Effector CD4-positive, alpha-beta T cell (primary cell): ENCODE measurements at places on chromosomes 1 and 21.
A peak's percentile ranks its signal among the peaks of the same experiment; 100 is the strongest.

GRCh38 chr1:232951180-232951579 is 769 bp downstream of the NTPCR start:
- no peak for DNase-seq

- no peak for DNase-seq
Observed at GRCh38 chr1:182527680-182528079, 61.4 kb downstream of the RNASEL start.

GRCh38 chr1:1059494-1060280 is 14.4 kb downstream of the RNF223 start:
- DNase-seq = peak; percentile 83

GRCh38 chr1:245261786-245262185 is 107.0 kb downstream of the KIF26B start:
- no peak for DNase-seq

DNA sequence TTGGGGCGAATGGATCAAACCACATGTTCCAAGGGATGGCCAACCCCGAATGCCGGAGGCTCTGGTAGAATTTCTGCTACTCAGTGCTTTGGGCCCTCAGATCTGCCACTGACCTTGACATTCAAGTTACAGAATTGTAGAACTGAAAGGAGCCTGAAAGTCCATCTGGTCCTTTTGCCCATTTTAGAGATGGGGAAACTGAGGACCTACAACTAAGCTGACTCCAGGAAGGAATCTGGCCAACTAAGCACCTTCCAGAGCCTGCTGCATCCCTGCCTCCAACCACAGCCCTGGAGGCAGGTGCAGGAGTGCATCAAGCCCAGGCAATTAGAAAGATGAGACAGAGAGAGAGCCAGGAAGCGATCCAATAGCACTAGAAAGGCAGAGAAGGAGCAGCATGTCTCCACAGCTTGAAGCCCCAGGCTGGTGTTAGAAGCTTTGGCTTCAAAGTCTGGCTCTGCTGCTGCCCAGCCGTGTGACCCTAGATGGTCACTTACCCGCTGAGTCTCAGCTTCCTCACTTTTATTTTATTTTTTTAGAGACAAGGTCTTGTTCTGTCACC is 1.3 kb upstream of the CTRC start:
- no peak for DNase-seq

GRCh38 chr1:75412616-75413015 is 198.3 kb downstream of the SLC44A5 start:
- DNase-seq = no peak

DNA sequence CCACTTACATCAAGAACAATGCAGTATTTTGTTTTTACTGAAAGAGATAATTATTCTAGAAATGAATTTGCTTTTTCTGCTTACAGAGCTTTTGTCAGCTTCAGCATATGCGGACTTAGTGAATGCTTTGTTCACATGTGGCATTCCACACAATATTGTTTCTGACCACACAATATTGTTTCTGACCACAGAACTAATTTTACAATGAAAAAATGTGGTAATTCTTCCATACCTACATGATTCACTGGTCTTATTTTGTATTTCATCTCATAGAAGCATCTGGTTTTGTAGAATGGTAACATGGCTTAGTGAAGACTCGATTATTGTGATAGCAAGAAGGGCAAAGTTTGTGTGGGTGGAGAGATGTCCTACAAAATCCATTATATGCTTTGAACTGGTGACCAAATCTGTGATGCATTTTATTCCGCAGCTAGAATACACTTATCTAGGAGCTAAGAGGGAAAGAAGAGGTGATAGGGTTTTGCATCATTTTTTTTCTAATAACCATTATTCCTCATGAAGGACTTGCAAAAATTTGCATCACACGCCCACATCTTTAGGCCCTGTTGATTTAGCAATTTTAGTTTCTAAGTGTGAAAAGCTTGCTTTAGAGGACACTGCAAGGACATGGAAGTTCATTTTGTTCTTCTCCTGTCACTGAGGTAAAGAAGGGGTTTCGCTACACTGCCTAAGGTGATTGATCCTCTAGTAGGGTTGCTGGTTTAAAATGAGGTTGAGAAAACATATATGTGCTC is 75.3 kb downstream of the HLX start:
- no peak for DNase-seq

- DNase-seq = no peak
Observed at GRCh38 chr21:39918558-39918957, 51.3 kb downstream of the PCP4 start.

GRCh38 chr1:46526013-46526690 is 25.3 kb downstream of the KNCN start:
- no peak for DNase-seq

DNA sequence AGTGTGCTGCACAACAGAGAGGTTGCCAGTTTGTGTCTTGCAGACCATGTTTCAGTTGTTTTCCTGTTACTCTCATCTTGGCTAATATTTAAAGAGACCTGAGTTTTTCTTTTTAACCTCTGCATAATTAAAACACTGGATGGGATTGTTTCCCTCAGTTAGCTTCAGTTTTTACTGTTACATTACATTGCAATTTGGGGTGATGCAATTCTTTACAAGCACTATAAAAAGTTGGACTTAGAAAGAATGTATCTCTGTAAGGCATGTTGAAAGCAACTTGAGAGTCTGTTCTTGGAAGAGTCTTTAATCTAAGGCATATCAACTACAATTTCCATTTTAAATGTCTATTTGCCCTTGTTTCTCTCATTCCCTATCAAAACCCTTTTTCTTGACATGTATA is 99.1 kb downstream of the DNM3 start:
- DNase-seq = no peak

- no peak for DNase-seq
Observed at GRCh38 chr1:111618961-111619634, 491 bp upstream of the RAP1A start.

- DNase-seq = no peak
Observed at GRCh38 chr1:234906654-234907053, 222.0 kb downstream of the TOMM20 start.

DNA sequence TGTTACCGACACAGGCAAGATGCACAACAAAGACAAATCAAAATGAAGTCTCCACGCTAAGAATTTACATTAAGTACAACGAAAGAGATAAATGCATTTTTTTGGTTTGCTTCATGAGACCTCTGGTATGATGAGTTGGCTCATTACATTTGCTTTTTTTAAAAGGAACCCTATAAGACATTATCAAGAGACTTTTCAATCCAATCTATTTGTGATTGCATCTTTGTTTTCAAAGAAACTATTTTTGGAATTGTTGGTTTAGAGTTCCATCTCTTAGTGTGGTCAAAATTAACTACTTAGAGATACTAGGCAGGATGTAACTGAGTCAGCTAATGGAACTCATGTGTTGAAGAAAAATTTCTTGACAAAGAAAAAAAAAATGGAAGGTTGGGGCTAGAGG is 200.1 kb downstream of the ZC3H11B start:
- no peak for DNase-seq

DNA sequence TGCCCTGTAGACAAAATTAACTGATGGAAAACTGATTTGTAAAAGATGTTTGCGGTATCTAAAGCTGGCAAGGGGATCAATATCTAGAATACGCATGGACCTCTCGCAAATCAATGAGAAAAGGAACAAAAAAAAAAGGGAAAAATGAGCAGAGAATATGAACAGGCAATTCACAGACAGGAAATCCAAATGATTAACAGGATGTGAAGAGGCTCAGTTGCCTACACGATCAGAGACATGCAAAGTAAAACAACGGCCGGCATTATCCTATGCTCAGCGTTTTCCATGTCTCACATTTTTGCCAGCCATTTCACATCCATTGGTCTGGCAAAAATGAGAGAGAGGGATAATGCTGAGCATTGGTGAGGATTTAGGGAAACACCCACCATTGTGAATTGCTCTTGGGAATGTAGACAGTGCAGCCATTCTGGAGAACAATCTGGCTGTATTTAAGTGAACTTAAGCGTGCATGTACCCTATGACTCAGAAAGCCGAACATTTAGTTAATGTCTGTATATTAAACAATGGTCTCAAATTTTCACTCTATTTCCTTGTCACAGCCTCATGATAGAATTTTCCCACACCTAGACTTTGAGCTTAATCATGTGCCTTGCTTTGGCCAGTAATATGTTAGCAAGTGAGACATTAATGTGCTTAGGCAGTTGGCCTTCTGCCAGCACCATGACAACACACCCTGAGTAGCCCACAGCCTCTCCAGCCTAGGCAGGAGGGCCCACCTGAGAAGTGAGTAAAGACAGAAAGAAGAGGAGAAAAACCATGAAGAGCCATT is 61.0 kb upstream of the NBPF3 start:
- no peak for DNase-seq

GRCh38 chr1:199295107-199295506 is 656.3 kb downstream of the PTPRC start:
- DNase-seq = no peak

GRCh38 chr1:37753473-37754321 is 11.2 kb downstream of the EPHA10 start:
- DNase-seq = no peak

DNA sequence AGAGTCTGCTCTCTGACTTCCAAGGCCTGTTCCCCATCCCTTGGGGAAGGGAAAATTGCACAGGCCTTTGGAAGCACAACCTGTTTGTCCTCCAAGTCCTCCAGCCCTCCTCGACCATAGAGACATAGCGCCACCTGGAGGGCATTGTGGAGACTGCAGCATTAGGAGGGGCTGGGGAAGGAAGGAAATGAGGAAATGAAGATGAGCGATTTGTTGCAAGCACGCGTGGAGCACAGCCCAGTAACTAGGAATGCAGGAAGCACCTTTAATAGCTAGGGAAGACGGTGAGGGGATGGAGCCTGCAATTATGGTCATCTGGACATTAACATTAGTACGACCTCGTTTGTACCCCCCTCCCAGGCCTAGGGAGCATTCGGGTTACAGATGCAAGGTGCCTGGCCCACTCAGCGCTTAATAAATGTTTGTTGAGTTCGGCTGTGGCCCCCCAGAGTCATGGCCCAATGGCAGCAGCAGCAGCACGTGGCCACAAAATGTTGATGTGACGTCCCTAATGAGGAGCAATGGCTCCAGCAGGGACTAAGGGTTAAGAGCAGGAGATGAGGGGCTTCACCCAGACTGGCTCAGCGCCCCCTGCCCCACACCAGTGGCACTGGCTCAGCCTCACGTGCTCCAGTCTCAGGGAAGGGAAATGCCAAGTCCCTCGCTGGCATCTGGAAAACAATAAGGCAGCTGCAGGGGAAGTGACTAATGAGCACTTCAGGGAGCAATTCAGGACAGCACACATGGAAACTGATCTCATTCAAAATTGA is 8.0 kb upstream of the CAMK2N1 start:
- peak; percentile 74 for DNase-seq

DNA sequence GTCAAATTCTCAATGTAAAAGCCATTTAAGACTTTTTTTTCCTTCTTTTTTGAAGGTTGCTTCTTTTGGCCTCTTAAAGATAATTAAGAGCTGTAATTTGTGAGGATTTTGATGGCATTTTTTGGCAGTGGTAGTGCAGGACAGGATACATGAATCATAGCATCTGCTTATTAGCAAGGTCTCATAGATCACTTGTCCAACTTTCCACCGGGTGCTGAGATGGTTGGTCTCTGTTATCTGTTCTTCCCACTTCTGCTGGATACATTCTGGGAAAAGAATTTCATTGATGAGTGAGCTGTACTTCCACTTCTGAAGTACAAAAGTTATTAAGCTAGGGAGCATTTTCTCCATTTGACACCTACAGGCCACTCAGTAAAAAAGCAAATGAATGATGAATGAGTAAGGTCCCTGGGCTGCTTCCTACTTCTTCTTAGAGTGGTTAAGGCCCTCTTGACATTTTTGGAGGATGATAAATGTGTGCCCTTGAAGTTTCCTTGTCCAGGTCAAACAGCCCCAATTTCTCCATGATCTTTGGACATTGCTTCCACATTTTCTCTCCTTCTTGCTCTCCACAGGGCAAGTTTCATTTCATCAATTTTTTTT is 100.6 kb downstream of the ROR1 start:
- no peak for DNase-seq
